ENCODE measurements at places on chromosomes 5 and 9.

DNA sequence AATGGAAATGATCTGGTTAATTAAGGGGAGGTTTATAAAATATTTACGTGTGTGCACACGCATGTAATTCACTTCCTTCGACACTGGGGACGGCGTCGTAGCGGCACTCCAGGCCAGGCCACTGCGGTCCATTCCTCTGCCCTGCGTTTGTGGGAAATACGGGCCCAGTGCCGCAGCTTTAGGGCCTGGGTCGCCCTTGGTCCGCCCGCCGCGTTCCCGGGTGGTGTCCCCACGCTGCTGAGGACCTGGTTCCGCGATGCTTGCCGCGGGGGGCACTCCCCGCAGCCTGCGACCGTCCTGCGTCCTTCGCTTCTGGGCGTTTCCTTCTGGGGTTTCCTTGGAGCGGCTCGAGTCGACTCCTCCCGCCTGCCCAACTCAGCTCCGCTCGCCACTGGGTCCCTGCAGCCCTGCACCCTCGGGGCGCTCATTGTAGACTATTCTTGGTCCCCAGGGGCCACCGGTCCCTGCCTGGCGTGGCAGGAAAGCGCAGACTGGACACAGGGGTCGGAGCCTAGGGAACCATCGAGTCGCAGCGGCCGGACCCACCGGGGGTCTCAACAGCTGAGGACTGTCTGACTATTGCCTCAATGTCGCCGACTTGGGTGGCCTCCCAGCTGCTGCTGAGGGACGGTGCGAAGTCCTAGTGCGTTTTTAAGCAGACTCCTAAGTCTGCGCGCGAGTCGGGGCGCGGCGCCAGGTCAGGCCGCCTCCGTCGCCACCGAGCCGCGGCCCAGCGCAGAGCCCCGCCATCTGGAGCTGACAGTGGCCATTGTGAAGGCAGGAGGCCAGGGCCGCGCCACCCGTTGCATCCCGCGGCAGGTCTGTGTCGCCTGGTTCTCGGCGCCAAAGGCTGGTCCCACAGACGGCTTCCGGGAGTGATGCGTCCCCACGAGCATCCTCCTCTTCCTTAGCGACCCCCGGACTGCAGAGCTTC, 4.4 kb upstream of the IRX1 start:
- DNase-seq = no peak

DNA sequence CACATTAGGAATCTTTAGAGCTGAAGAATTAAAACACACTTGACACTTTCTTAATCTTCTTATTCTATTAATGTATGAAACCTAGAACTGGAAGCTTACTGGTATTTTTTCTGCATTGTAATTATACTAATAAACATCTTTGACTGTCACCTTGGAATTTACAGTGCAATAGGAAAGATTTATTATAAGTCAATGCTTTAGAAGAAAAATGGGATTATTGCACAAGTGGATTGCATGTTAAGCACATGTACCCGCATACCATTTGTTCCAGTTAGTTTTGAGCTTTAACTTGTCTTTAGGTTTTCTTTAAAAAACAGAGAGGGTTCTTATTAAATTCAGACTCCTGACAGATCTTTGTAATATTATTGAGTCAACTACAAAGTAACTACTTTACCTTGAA, 278.5 kb downstream of the CCDC171 start:
- DNase-seq = no peak

DNA sequence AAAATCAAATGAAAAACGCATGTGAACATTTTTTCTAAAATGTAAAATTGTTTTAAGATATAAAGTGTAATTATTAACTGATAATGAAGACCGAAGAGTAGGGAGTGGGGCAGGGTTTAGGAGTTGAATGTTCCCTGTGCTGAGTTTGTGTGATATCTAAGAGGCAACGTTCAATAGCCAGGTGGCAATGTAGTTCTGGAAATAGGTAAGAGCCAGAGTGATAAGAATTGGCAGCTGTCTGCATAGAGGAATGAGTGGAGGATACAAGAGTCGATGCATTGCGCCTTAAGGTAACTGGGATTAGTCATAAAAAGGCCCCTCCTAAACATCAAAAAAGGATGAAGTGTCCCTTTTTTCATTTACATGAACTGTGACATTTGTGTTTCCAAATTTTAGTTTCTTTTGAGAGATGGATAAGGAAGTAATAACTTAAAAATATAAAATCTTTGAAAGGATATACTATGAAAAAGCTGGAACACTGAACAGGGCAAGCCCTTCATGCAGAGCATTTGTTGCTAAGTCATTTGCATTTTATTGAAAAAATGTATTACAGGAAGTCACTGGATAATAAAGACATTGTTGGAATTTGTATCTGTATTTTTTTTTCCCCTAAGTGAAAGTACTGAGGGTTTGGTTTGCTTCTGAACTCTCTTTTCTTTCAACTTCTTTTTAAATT, 659.3 kb downstream of the ACTL7B start:
- DNase-seq = no peak

DNA sequence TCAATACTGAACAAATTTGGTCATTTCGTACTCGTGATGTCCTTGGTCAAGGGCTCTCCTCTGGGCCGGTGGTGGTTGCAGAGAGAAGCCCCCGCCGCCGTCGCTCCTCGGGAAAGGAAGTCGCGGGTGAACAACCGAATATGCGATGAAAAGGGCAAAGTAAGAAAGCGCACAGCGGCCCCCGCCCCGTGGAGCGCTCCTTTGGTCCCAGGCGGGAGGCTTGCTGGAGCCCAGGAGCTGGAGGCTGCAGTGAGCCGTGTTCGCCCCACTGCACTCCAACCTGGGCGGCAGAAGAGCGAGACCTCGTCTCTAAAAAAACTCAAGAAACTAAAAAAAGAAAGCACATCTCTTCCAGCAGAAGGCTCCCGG, 108.4 kb upstream of the LARP1 start:
- DNase-seq = no peak

DNA sequence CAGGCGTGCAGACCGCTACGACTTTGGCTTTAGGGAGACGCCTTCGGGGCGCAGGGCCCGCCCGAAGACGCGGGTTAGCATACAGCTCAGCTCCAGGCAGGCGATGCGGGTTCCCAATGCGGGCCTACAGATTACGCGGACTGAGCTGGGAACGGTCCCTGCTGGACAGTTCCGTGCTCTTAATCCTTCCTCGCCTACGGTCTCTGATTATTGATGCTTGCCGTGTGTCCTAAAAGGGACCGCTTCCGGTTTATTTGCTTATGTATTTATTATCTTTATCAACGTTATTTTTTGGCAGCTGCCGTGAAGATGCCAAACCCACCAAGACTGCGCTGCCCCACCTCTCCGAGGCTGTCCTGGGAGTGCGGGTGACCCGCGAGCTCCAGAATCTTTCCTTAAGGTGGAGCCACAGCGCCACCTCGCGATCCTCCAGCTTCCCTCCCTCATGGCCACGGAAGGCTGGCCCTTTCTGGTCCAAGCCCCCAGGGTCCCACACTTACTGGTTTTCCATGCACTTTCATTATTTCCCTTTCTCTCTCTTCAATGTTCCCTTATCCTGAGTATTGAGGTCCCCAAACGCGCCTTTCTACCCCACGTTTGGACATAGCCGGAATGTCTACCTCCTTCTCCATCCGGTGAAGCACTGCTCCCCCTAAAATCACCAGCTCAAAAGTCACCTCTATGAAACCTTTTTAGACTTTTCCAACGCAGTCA, 7.0 kb upstream of the EBF1 start:
- peak; percentile 74 for DNase-seq

DNA sequence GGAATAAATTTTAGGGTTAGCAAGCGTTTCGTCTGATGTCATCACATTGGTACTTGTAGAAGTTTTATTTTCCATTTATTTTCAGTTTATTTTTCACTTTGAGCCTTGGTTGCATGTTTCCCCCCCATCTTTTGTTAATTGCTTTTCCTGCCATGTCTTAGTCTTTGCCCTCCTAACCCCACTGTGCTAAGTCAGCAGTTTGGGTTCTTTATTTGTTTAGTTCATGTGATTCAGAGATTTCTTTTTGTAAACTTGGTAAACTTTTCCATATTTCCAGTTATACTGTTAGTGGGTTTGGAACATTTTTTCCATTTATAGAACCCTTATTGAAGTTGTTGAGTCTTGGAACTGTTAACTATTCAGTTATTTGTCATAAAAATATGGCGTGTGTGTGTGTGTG, 252.9 kb upstream of the ANKH start:
- DNase-seq = no peak

- DNase-seq = no peak
Observed at GRCh38 chr5:95729115-95730010, 1.8 kb upstream of the RHOBTB3 start.

Measured in GM06990 (cell line).